Activated T-helper 9 cell treated with anti-CD3 and anti-CD28 coated beads, Interleukin-2, amount 50 U/mL, for 16 hours (primary cell): ENCODE measurements at places on chromosomes 4 and X.
A peak's percentile ranks its signal among the peaks of the same experiment; 100 is the strongest.

- DNase-seq: no peak
These were observed 104.7 kb upstream of the TTC29 start for GRCh38 chr4:147050356-147050765.

GRCh38 chr4:73874386-73874785, 5.2 kb downstream of the CXCL1 start:
- DNase-seq: no peak

- no peak for DNase-seq
These were observed 12.1 kb downstream of the PPP2R3B start for GRCh38 chrX:374596-374995.

DNA sequence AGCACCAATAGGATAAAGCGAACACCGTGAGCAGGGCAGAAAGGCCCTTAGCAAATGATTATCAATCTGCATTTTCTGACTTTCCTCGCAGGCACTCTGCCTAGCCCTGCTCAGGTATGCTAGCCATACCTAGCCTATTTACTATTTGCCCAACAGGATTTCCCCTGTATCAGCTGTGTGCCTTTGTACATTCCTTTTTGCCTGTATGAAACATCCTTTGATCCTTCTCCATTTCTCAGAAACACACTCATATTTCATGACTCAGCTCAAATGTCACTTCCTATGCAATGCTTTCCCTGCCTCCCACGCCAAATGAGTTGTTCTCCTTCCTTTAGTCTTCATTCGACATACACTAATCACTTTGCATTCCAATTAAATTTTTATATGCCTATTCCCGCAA, 37.2 kb downstream of the PCDH7 start:
- no peak for DNase-seq

DNA sequence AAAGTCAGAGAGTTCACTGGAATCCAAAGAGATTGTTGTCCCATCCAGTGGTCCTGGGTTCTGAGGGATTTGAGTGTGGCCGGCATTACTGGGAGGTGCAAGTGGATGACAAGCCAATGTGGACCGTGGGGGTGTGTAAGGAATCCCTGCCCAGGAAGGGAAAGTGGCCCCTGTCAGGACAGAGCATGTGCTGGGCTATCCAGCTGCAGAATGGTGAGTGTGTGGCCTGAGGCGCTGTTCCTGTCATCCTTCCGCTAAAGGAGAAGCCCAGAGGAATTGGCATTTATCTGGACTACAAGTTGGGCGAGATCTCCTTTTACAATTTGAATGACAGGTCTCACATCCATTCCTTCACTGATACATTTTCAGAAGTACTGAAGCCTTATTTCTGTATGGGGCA, 20.4 kb upstream of the TRIM60 start:
- DNase-seq: no peak

DNA sequence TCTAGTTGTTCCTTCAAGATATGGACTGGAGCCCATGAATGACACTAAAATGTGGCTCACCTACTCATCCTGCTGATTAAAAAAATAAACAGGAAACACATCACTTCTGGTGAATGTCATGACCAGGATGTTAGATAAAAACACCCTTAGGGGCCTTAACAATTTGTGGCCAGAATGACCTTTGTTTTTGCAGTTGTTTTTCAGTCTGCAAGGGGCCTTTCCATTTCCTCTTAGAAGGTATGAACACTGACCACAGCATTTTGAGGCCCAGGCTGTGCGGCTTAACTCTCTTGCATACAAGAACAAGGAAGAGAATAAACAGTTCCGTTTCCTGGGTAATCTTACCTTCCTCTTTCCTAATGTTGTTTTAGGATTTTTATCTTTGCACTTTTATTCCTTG, 113.2 kb downstream of the IL1RAPL2 start:
- no peak for DNase-seq

DNA sequence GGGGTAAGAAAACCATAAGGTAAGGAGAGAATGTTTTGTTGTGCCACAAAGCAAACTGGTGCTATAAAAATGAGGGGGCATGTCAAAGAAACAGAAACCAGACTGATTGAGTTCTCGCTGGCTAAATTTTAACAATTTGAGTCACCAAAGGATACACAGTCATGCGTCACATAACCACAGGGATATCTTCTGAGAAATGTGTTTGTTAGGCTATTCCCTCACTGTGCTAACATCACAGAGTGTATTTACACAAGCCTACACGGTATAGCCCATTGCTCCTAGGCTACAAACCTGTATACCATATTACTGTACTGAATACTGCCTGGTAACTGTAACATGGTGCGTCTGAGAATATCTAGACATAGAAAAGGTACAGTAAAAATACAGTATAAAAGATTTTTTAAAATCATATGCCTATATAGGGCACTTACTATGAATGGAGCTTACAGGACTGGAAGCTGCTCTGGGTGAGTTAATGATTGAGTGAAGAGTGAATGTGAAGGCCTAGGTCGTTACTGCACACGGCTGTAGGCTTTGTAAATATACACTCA, 50.1 kb downstream of the FBXW7 start:
- no peak for DNase-seq

DNA sequence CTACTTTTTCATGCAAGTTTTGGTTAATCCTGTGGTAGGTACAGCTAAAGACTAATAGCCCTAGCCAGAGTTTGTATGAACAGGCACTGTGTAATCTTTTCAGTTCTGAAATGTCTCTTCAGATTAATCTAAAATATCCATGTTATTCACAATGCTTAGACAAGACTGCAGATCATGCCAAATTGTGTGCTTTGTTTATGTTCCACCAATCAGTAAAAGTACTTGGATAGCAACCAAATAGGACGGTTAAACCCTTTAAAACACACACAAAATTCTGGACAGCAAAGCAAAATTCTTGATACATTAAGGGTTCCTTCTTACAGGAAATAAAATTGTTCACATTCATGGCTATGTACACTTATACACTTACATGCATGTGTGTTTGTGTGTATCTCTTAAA, 139.1 kb downstream of the KLHL13 start:
- no peak for DNase-seq

- no peak for DNase-seq
These were observed 114.5 kb downstream of the LARP7 start for GRCh38 chr4:112751447-112751846.

GRCh38 chr4:106303548-106304281, 12.3 kb downstream of the TBCK start:
- no peak for DNase-seq

DNA sequence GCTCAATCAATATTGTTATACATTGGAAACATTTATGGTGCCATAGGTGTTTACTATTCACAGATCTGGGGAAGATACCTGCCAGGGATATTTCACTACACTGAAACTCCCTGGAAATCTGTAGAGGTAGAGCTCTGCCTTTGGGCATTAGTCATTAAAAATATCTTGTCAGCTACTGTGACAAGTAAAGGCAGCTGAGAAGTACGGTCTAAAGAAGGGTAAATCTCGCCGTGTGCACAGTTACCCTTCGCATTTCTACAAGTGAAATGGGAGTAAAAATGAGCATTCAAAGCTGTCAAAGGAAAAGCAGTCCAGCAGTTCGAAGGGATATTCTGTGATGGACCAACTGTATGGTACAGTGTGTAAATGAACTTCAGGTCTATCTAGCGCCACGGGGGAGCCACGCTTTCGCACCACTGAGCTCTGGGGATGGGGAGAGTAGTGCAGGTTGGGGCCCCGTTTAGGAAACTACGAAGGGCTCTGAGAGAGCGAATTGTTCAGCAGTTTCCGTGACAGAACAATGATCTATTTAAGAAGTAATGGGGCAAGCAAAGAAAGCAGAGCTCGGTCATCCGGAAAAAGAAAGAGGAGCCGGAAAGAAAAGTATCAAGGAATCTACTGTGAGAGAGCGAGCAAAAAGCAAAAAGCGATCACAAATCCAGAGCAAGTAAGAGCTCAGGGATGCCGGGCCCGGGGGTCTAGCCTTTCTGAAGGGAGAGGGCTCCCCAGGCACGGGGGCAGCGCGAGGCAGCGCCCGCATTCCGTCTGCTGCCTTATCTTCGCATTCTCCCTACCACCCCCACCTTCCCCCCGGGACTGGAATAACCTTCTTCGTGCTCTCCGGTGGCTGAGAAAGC, 646 bp downstream of the TIGD4 start:
- DNase-seq: peak; percentile 7

- DNase-seq: no peak
These were observed 13.8 kb downstream of the RNF4 start for GRCh38 chr4:2482693-2483092.

- no peak for DNase-seq
These were observed 29.5 kb upstream of the MSL3 start for GRCh38 chrX:11728556-11728955.

GRCh38 chr4:35934320-35934981, 309.9 kb downstream of the ARAP2 start:
- DNase-seq: no peak

DNA sequence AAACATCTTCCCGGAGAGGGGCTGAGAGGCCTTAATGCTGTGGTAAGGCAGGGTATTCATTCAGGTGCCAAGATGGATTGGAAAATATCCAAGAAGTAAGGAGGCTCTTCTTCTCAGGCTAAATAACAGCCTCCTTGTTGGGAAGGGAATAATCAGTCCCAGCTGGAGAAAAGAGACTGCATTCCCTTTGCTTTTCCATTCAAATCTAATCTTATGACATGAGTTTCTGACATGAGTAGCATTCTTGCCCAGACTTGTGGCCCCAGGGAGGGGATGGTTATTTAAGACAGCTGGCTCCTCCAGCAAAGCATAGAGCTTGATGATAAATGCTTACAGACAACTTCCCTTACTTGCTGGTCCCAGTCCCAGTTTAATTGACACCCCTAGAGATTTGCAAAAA, 98.3 kb downstream of the DCLK2 start:
- no peak for DNase-seq

- DNase-seq: no peak
These were observed 927.6 kb downstream of the PCDH7 start for GRCh38 chr4:31647786-31648185.

GRCh38 chrX:373641-374471, 12.9 kb downstream of the PPP2R3B start:
- DNase-seq: no peak

- DNase-seq: no peak
These were observed 487.6 kb upstream of the BOD1L1 start for GRCh38 chr4:14115106-14115505.

GRCh38 chr4:108445716-108446115, 174.7 kb upstream of the RPL34 start:
- no peak for DNase-seq

DNA sequence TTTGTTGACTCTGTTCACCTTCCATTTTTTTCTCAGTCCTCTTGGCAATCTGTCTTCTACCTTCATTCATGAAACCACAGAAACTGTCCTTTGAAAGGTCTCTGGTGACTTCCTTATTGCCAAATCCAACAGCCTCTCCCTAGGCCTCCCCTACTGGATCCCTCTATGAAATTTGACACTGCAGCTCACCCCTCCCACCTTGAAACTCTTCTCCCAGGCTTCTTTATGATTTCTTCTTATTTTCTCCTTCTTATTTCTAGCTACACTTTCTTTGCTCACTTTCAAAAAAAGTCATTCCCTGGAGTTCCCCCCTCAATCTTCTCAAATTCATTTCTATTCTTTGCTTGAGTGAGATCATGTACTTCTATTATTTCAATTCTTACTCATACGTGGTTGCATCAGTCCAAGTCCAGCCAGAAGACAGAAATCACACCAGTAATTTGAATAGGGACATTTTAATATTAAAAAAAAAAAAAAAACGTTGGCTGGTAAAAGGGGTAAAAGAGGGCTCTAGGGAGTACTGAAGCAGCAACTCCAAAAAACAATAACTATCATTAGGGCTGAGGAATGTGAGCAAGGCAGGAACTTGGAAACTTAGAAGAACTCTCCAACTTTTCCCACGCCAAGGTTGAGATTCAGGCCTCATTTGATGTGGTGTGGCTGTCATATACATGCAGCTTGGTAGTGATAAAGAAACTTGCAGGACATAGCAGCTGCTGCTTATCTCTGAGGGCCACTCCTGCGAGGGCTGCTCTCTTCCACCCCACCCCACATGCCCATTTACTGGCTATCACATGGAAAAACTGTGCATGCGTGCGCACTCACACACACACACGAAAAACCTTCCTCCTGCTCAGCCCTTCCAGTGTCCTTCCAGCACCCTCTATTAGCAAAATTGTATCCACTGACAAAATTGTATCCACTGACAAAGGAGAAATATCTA, 169.8 kb upstream of the GALNT7 start:
- no peak for DNase-seq

DNA sequence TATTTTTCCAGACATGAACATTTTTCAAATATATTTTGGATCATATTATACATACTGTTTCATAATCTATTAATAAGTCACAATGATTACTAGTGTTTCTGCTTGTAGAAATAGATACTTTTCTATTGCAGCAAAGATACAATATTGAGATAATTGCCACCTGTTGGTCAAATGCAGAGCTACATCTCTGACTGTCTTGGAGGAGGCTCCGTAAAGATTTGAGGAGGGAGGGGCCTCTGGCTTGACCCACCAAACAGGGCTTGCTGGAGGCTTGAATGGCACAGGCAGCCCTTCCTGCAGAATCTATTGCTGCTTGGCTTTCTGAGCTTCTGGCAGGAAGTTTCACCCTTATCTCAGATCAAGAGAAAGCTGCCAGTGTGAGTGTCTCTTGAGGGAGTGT, 99.3 kb upstream of the ARMCX2 start:
- DNase-seq: no peak

DNA sequence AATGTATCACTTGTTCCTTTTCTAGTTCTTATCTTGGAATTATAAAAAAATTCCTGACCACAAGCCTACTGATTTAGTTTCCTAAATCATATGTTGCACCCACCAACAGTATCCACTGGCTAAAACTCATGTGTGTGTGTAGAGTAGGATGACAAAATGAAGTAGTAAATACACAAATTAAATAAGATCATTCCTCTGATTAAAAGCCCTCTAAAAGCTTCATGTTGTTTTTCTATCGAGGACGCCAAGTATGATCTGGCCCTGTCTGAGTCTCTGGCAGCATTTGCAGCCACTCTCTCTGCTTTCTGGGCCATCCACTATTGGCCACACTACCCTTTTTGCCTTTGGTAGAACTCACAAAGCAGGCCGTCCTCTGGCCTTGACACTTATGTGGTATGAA, 183.4 kb downstream of the PACRGL start:
- DNase-seq: no peak
